ENCODE measurements at places on chromosomes 13 and 19. TPM values are rescaled to one million over a fixed set of nuclear protein-coding genes. Genes with fewer than 3 reads are reported as not detected.

DNA sequence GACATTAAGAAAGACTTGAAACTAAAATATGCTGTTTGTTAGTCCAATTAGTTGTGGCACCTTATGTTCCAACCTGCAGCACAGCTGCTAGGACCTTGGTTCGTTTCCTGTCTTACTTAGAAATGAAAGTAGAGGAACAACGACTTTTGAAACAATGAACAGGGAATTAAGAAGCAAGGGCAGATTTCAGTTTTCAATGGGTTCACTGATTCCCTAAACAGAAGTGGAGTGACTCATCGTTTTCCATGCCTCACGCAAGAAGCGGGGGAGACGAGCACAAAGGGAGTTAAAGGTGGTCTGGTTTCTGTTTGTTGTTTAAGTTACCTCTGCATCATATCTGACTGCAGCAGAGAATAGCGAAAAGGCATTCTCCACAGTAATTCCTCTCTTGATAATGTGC lies 44.8 kb downstream of the PHF11 start:
- no peak overlapping the region for H3K27ac ChIP-seq
- DNase-seq = no peak
- no peaks in the 10 kb centered on the region for H3K4me1 ChIP-seq

The WDR62 gene
- 1.2 TPM for total RNA-seq

DNA sequence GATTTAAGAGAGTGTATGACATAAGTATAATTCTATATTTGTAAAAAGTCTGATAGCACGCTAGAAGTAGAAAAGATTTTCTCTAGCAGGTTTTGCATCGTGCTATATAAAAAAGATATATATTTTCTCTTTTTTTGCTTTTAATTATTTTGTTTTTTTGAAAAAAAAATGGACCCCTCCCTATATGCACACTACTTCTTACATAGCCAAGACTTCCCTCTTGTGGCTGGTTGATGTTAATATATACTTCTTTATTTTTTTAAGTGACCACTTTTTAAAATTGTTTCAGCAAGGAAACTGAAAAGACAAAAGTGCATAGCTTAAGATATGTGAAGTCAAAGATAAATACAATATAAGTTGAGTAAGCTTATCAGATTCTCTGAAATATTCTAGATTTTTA lies 1202.8 kb downstream of the DIAPH3 start:
- H3K36me3 ChIP-seq = no peaks in the 10 kb centered on the region
- H3K27ac ChIP-seq = no peak overlapping the region
- H3K27me3 ChIP-seq = no peaks in the 10 kb centered on the region
- DNase-seq = no peak
- no peaks in the 10 kb centered on the region for H3K4me1 ChIP-seq

- no peak overlapping the region for H3K4me3 ChIP-seq
- no peak for DNase-seq
- H3K27ac ChIP-seq = no peak overlapping the region
- no peaks in the 10 kb centered on the region for H3K27me3 ChIP-seq
These were observed 158.7 kb downstream of the OXGR1 start for GRCh38 chr13:96835546-96835945.

The CD79A gene
- not detected for total RNA-seq

GRCh38 chr19:524062-524674 lies 7.4 kb upstream of the CDC34 start:
- H3K27me3 ChIP-seq = no peaks in the 10 kb centered on the region
- peaks cover 2% of the 10 kb centered on the region for H3K36me3 ChIP-seq
- H3K4me3 ChIP-seq = no peak overlapping the region
- DNase-seq = no peak
- no peak overlapping the region for H3K27ac ChIP-seq
- H3K4me1 ChIP-seq = no peaks in the 10 kb centered on the region

DNA sequence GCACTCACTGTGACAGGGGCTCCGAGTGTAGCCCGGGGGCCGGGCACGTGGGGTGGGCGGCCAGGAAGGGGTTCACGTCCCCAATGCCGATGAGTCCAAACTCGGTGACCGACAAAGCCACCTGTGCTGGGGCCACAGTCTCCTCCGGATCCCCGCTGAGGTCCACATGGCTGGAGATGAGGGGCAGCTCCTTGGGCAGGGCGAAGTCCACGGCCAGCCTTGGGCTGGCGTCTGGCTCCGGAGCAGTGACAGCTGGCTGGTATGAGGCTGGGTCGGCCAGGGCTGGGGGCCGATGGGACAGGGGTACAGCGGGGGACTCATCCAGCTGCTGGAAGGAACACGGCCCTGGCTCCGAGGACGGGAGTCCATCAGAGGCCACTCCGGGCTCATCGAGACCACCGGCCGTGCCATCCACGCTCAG lies 15.9 kb upstream of the PLPP2 start:
- H3K36me3 ChIP-seq = peaks cover 35% of the 10 kb centered on the region
- no peaks in the 10 kb centered on the region for H3K4me1 ChIP-seq
- no peak overlapping the region for H3K4me3 ChIP-seq
- no peak for DNase-seq
- H3K27me3 ChIP-seq = no peaks in the 10 kb centered on the region
- no peak overlapping the region for H3K27ac ChIP-seq
